LHCN-M2 (cell line): ENCODE measurements at places on chromosomes 2 and 18. TPM values are rescaled to one million over a fixed set of nuclear protein-coding genes. Genes with fewer than 3 reads are reported as not detected.

GRCh38 chr2:204015118-204015843 lies 78.7 kb downstream of the ICOS start:
- no peak for DNase-seq

DNA sequence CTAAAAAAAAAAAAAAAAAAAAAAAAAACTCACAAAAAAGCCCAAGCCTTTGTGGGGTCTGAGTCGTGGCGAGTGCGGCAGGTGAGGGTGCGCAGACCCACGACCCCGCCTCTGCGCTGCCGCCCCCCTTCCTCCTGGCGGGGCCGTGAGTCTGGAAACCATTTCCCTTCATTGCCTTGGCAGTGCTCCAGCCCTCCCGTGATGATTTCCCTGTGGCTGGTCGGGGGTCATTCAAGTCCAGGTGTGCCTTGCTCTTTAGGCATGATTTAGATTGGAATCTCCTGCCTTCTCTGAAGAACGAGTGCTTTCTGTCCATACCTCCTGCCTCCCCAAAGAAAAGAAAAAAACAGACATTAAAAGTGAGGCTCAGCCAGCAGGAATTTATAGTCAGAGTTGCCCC lies 161.8 kb downstream of the FAM210A start:
- DNase-seq, result no peak

DNA sequence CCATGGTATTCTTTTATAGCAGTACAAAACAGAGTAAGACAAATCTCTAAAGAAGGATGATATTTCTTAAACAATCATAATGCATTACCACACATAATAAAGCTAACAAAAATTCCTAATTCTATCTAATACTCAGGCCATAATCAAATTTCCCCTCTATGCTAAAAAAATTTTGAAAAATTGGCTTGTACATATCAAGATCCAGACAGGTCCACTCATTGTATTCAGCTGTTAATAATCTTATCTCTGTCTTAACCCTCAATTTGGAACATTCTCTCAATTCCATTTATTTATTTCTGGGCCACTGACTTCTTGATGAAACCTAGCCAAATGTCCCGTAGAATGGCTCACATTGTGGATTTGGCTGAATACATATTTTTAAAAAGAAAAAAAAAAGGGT lies 59.1 kb upstream of the PAX3 start:
- no peak for DNase-seq

GPR35 gene
- 0.11 and 1.0 TPM in 2 replicates for total RNA-seq

GRCh38 chr2:152093464-152093863 lies 5.4 kb downstream of the CACNB4 start:
- DNase-seq, result no peak

DNA sequence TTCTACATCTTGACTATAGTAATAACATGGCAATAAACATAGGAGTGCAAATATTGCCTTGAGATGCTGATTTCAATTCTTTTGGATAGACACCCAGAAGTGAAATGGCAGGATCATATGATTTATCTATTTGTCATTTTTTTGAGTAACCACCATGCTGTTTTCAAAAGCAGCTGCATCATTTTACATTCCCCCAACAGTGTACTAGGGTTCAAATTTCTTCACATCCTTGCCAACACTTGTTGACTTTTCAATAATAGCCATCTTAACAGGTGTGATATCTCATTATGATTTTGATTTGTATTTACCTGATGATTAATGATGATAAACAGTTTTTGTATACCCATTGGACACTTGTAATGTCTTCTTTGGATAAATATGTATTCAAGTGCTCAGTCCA lies 90.8 kb downstream of the STRADB start:
- peak; percentile 79 for DNase-seq

MC2R gene
- total RNA-seq, result not detected in 2 replicates

GRCh38 chr18:56402872-56403516 lies 235.4 kb downstream of the TXNL1 start:
- DNase-seq, result peak; percentile 88

LBX2 gene
- total RNA-seq, result 1.2 and 1.6 TPM in 2 replicates

- no peak for DNase-seq
These were observed 183.9 kb downstream of the LPIN1 start for GRCh38 chr2:11930211-11930761.

GRCh38 chr2:65067806-65068553 lies 11.8 kb downstream of the CEP68 start:
- no peak for DNase-seq

- no peak for DNase-seq
These were observed 213.0 kb upstream of the HAAO start for GRCh38 chr2:43005245-43005974.
